GM19239 (cell line): ENCODE measurements at places on chromosomes 2 and 18.

DNA sequence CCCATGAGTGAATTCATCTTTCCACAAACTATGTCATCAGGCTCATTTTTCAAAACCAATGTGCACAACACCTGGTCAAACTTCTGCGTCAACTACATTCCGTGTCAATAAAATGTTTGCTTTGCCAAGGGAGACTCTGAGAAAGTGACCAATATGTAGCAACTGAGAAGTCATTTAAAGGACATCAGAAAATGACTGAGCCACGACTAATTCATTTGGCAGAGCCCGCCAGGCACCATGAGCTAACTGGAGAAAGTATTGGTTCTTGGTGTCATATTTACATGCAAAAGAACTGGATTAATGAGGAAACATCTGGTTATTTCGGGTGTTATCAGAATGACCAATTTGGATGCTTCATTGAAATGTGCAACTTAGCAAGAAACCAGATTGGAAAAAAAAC is 7.2 kb downstream of the RND3 start:
- no peak for DNase-seq

DNA sequence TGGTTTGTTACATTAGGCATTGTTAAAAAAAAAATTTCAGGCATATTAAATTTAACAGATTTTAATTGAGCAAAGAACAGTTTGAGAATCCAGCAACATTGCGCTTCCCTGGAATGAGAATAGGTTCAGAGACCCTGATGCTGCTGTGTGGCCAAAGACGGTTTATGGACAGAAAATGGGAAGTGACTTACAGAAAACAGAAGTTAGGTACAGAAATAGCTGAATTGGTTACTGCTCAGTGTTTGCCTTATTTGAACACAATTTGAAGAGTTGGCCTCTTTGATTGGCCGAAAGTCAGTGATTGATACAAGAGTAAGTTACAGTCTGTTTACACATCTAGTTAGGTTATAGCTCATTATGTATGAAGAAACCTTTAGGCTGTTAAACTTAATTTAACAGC is 6.0 kb upstream of the NEDD4L start:
- no peak for DNase-seq

- DNase-seq = no peak
These were observed 70.4 kb downstream of the MRO start for GRCh38 chr18:50749421-50749820.

- no peak for DNase-seq
These were observed 63.6 kb upstream of the SH3RF3 start for GRCh38 chr2:109065391-109065734.

- no peak for DNase-seq
These were observed 25.7 kb downstream of the SULT1C4 start for GRCh38 chr2:108403494-108403893.
